ENCODE measurements at places on chromosomes 2 and 18.

- no peak for DNase-seq
Observed at GRCh38 chr18:76889091-76889699, 66.8 kb downstream of the ZNF236 start.

DNA sequence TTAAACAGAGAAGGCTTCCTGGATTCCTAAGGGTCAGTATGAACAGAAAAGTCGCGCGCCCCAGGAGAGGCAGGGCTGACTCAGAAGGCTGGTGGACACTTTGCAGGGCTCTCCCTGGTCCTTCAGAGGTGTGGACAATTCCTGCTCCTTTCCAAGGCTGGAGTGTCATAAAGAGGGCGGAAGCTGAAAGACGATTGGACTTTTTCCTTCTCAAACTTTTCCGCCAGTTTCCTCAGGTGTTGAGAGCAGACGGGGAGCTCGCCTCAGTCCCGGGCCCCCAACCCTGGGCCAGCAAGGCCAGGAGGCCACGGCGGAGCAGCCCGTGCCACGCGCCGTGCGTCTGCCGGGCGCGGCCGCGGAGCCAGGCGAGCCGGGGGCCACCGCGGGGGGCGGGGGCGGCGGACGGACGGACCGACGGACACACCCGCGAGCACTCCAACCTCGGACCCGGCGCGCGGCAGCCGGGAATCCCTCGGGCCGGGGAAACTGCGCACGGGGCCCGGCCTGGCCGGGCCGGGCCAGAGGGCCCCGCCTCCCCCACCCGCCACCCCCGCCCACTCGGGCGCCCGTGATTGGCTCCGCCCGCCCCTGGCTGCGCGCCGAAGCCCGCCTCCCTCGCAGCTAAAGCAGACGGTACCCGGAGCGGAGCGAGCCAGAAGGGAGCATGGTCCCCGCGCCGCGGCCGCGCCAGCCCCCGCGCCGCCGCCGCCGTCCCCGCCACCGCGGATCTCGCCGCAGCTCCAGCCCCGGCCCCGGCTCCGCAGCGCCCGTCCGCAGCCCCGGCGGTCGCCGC lies at the start of gene KLHL29:
Gene KLHL29, plus strand, starts transcription at position 629 of the 793 bp plus-strand sequence. CDS start 177,018 bp downstream, outside the sequence.
- peak; percentile 29 for DNase-seq

- DNase-seq = no peak
Observed at GRCh38 chr18:22109535-22109934, 59.9 kb upstream of the GATA6 start.

GRCh38 chr2:190744041-190744440 lies 95.2 kb downstream of the NAB1 start:
- no peak for DNase-seq

DNA sequence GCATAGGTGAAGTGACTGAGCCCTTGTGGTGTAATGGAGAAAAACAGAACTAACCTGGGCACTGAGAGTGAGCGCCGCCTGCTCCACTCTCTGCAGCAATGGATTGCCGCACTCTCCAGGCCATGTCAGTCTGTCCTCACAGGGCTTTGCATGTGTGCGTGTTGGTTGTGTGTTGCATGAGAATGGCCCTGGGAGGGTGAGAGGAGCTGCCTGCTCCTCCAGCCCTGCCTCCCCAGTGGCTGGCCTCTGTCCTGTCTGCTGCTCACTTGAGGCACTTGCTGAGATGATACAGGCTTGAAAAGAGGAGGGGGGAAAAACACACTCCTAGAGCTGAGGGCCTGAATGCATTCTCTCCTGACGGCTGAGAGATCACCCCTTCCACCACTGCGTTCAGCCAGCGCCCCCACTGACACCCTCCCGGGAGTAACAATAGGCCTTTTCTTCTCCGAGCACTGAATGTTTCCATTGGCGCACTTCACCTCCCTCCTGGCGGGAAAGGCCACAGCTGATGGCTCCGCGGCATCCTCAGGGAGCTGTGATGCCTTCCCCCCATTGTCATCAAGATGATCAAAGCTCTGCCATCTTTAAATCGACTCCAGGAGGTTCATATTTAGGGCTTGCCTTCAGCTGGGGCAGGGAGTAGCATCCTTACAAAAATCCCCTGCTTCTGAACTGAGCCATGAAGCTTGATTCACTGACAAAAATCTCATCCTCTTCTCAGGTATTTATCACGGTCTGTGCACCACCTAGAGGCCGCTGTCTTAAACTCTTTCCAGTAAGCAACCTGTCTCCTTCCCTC lies 49.9 kb upstream of the DAPL1 start:
- DNase-seq = peak; percentile 3

GRCh38 chr2:42724886-42725285 lies 39.0 kb downstream of the OXER1 start:
- no peak for DNase-seq
